ENCODE measurements at places on chromosomes 12 and 14.
A peak's percentile ranks its signal among the peaks of the same experiment; 100 is the strongest.

DNA sequence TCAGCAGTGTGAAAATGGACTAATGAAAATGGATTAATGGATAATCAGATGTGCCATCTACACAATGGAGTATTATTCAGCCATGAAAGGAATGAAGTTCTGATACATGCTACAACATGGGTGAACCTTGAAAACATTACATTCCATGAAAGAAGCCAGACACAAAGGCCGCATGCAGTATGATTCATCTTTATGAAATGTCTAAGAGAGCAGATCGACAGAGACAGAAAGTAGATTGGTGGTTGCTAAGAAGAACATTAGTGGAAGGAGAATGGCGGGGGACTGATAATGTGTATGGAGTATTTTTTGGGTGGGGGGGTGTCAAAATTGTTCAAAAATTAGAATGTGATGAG is 47.3 kb downstream of the PRKAB1 start:
- no peak for DNase-seq

DNA sequence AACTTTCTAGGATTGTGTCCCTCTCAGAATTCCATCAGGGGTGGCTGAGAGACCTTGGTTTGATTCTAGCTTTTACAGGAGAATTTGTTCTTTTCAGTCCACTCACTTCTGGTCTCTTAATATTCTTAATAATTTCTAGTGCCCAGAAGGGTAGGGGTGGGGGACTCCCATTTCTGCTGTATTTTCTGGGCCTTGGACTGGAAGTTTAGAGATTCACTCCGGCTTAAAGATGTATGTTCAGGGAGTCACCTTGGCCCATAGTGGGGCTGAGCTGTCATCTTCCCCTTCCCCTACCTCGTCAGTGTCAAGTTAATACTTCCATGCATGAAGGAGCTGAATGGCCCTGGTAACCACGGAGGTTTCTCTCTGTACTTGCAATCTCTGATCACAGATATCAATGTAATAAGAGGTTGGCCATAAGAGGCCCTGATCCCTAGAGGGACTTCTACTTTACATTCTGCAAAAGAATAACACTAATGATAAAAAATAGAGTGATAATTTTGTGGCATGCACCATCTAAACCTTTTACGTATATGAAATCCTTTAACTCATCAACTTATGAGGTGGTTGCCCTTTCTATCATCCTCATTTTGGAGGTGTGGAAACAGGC is 6.7 kb downstream of the KRT81 start:
- no peak for DNase-seq

DNA sequence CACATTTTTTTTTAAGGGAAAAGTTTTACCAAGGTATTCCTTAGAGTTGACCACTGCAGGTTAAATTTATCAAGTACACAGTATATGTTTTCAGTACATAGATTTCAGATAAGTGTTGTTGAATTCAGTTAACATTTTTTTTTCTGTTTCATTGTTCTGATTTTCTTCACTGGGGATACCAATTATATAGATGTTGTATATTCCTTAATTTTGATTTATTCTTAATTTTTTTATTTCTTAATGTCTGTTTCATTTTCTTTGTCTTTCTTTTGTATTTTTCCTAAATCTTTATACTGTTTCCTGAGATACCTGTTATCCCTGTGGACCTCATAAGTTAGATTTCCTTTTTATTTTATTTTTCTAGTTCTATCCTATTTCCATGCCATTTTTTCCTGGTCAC is 234.8 kb downstream of the TTC6 start:
- no peak for DNase-seq

GRCh38 chr12:14710632-14711320 is 14.4 kb upstream of the GUCY2C start:
- DNase-seq: no peak

DNA sequence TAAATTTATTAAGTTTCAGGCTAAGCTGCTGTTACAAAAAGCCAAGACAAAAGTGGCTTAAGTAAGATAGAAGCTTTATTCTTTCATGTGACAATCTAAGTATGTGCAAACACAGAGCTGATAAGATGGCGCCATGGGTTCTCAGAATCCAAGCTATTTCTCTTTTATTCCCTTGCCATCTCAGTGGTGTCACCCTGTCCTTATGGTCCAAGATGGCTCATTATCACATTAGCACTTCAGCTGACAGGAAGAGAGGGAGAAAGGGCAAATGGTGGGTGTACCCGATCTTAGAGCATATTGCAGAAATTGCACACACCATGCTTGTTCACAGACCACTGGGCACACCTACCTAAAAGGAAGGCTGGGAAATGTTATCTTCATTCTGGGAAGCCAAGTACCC is 211.7 kb downstream of the TMTC2 start:
- no peak for DNase-seq

DNA sequence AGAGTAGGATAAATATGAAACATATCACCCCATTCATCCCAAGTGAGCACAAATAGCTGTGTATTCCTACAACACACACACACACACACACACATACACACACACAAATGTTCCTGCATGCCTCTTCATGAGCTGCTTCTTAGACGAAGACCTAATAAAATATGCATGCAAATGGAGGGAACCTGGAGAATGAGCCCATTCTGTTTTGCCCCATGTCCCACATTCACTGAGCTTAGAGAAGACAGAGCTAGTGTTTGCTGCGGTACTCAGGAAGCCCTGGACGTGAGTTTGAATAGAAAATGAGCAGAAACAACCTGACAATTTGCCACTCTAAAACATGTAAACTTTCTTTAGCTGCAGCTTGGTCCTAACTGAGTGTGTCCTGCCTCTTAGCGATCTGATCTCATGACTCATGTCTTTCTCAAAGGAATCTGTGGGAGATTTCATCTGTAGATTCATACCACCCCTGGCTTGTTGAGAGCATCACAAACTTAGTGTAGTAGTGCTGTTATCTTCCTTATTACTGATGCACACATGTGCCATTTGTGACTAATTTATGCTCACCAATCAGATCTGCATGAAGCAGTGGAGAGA is 86.8 kb downstream of the ITPR2 start:
- DNase-seq: peak; percentile 21

DNA sequence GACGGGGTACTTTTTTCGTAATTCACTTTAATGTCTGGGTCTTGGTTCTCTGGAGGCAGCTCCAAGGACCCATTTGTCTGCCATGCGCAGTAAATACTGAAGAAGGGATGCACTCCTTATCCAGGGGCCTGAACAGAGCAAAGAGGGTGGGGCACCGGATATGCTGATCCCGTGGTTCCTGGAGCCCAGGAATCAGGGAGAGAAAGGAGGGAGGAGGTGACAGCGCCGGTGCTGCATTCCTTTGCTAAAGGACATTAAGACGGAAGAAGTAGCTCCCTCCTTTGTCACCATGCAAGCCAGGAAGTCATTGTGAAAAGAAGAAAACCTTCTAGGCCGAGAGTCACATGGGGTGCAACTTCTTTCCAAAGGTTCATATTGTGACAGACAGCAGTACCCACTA is 1057.7 kb downstream of the VRK1 start:
- DNase-seq: no peak

DNA sequence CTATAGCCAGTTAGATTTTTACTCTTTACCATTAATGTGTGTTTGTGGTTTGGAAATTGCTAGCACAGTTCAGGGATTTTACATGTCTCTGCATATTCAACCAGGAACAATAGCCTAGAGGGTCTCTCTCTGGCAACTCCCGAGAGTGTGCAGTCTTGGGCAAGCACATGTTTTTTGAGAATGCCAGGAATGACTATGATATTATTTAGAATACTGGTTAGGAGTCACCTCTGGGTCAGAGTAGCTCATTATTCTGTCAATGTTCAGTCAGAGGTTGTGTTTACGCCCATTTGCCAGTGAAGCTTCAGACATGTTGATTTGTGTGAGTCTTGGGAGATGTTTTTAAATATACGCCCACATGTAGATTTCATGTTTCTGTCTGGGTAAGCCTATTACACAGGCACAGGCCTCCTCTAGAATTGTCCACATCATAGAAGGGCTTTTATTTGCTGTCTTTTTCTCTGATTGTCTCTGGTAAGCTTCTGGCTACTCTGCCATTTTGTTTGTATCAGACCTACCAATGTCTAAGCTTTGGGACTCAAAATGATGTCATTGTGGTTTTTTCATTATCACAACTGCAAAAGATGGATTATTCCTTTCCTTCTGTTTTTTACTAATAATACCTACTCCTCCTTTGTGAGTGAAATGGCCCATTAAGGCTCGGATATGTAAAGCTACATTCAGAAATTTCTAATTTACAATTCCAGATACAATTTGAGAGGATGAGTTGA is 203.1 kb upstream of the PPFIA2 start:
- DNase-seq: no peak

- no peak for DNase-seq
Observed at GRCh38 chr14:45715946-45716345, 462.9 kb upstream of the MIS18BP1 start.

- no peak for DNase-seq
Observed at GRCh38 chr12:100324498-100324897, 32.4 kb upstream of the SLC17A8 start.

- no peak for DNase-seq
Observed at GRCh38 chr14:69855180-69855832, 23.9 kb upstream of the SMOC1 start.

- DNase-seq: peak; percentile 72
Observed at GRCh38 chr14:60094306-60094897, 2.7 kb downstream of the PCNX4 start.

DNA sequence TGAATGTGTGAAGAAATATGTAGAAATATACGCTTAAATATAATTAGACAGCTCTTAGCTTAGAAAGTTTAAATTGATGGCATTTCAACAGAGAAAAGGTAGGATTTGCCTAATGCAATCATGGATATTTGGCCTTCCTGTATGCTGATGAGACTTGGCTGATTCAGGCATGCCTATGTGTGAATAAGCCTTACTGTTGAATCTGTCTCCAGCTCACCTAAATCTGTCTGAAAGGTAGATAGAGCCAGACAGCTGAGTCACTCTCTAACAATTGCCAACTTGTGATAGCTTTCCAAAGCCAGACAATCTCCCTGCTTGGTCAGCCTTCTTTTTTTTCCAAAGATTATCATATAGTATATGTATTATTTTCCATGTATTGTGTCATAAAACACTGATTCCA is 92.8 kb upstream of the FLRT2 start:
- no peak for DNase-seq

GRCh38 chr14:32733015-32733414 is 205.7 kb upstream of the NPAS3 start:
- DNase-seq: no peak

- no peak for DNase-seq
Observed at GRCh38 chr14:77208979-77209318, 27.4 kb downstream of the TMEM63C start.

- no peak for DNase-seq
Observed at GRCh38 chr14:43853541-43853940, 653.5 kb downstream of the FSCB start.

GRCh38 chr14:88863167-88863566 is 38.7 kb downstream of the TTC8 start:
- no peak for DNase-seq

- DNase-seq: no peak
Observed at GRCh38 chr12:115455268-115455681, 771.3 kb upstream of the TBX3 start.

DNA sequence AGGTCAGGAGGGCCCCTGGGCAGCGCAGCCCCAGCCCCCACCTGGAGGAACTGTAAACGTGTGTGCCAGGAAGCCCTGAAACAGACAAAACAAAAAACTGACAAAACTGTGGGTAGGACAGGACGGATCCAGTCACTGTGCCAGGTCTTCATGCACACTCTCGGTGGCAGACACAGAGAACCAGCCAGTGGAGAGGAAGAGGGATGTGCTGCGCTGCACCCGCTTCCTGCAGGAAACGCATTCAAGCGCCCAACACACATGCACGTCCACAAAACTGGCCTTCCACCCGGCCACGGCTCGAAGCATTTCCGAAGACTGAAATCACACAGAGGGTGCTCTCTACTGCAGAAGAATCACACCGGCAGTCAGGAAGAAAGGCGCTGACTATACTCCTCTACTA is 16.9 kb downstream of the BRF1 start:
- peak; percentile 36 for DNase-seq

DNA sequence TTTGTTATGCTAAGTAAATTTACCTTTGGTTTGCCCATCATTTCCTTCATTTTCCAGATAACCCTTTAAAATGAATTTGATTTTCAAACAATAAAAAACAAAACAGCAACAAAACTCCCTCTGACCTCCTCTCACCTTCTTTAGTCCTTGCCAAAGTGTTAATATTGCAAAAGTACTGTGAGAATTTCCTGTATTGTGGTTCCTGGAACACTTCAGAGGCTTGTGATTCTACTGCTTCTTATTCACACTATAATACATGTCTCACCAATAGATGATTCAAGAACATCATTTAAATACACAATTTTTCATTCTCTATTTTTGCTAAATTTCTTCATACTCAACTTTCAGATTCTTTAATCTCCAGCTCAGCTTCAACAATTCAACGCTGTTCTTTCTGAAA is at the start of gene KLRD1:
Gene KLRD1, plus strand, starts transcription at position 241 of the 400 bp plus-strand sequence. CDS start 208 bp downstream, outside the sequence.
- DNase-seq: no peak

- DNase-seq: no peak
Observed at GRCh38 chr14:103220134-103220981, 97.1 kb downstream of the TNFAIP2 start.

GRCh38 chr12:116958402-116959197 is 47.9 kb downstream of the FBXW8 start:
- DNase-seq: peak; percentile 72

DNA sequence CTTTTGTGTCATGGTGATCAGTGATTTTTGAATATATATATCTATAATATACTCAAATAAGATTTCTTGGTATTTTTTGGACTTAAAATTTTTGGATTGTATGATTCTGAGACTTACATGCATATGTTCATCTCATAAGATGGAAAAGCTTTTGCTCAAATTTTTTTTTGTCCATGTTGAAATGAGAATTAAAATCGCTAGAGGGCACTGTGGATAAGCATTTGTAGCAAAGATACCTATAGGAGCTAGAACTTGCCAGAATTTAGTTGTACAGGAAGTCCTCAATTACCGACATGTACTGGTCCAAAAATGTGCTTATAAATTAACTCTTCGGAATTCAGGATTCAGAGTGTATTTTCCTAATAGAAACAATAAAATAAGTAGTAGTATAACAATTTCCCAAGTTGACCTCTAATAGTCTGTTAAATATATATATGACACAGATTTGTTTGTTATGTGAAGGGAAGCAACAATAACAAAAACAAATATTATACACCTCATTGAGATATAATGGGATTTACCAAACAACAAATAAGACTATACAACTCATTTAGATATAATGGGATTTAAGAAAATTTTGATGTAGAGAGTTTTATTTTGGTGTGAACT is 179.6 kb downstream of the TMEM117 start:
- peak; percentile 55 for DNase-seq

DNA sequence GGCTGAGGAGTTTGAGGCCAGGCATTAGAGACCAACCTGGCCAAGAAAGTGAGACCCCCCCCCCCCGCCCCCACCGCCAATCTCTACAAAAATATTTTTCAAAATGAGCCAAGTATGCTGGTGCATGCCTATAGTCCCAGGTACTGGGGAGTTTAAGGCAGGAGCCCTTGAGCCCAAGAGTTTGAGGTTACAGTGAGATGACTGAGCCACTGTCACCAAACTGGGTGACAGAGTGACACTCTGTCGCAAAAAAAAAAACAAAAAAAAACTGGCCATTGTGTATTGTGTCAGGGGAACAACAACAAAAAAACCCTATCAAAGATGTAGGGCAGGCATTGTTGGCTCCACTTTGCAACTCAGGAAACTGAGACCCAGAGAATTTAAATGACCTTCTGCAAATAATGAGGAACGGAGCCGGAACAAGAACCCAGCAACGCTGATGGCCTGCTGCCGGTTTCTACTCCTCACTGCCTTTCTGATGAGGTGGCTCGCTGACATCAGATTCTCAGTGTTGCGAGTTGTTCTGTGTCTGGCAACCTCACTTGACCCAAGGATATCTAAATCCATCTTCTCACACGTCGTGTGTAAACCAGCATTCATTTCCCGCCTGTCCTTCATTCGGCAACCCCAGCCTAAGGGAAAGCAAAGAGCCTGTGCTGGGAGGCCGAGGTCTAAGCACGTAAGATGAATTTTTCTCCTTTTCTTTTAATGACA is 195.2 kb upstream of the CRY1 start:
- DNase-seq: peak; percentile 38

Data from activated CD4-positive, alpha-beta T cell treated with anti-CD3 and anti-CD28 coated beads, Interleukin-2, Interleukin-6, amounts not matched to agents 100 ng/mL and 50 ng/mL, durations not matched to agents 16 hours and 8 hours (primary cell).